ENCODE measurements at places on chromosomes 11 and 22.

DNA sequence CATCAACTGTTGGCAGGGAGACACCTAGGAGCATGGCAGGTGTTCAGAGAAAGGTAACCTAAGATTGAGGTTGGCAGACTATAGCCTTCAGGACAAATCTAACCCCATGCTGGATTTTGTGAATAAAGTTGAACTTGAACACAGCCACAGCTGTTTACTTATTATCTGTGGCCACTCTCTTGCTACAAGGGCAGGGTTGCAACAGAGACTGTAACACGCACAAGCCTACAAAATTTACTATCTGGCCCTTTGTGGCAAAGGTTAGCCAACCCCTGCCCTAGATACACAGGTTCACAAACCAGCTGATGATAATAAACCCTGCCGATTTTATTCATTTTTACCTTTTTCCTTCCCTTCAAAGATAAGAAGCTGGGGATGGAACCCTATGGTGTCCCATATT lies 2.5 kb downstream of the THYN1 start:
- DNase-seq = no peak

DNA sequence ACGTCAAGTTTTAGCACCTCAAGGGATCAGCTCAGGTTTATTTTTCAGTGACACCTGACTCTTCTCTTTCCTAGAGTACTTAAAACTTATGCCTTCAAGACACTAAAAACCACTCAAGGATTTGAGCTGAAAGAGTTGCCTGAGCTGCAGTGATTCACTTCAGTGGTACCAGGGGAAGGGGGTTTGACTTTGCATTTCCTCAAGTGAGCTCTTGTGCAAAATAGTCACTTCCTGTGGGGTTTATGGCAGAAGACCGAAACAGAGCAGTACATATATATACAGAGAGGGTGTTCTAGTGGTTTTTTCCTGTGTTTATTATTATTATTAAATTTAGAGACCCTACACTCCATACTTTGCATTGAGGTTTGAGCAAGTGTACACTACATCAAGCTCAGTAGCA lies 60.7 kb downstream of the DBX1 start:
- no peak for DNase-seq

GRCh38 chr11:63826471-63827190 lies 12.3 kb upstream of the MARK2 start:
- no peak for DNase-seq

- no peak for DNase-seq
Observed at GRCh38 chr11:45414088-45414487, 127.9 kb upstream of the SYT13 start.

DNA sequence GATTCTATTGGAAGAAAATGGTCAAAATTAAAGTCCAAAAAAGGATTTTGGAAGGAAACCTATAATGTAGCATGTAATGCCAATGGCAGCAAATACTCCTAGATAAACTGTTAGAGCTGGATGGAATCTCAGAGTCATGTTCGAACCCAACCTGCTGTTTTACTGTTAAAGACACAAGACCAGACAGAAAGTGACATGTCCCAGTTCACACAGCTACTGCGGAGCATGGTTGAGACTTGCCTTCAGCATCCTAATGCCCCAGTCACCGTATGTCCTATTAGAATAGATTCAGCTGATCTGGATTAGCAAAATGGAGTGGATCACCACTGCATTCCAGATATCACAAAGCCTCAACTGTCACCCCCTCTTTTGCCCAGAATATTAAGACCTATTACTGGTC lies 14.9 kb downstream of the PISD start:
- DNase-seq = peak; percentile 16

DNA sequence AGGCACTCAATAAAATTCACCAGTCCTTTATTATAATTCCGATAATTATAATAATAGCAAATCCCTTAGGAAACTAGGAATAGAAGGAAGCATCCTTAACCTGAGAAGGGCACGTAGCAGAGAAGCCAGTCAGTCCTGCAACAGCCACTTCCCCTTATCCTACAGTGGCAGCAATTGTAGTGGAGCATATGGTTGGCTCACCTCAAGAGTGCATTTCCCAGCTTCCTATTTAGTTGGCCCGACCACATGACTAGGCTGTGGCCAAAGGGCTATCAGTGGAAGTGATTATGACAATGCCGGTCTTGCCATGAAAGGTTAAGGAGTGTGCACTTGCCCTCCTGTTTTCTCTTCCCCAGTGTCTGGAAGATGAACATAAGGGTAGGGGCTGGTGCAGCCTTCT lies 27.0 kb downstream of the TESMIN start:
- DNase-seq = no peak

- peak; percentile 89 for DNase-seq
Observed at GRCh38 chr11:27201454-27202302, 161.1 kb downstream of the BBOX1 start.

DNA sequence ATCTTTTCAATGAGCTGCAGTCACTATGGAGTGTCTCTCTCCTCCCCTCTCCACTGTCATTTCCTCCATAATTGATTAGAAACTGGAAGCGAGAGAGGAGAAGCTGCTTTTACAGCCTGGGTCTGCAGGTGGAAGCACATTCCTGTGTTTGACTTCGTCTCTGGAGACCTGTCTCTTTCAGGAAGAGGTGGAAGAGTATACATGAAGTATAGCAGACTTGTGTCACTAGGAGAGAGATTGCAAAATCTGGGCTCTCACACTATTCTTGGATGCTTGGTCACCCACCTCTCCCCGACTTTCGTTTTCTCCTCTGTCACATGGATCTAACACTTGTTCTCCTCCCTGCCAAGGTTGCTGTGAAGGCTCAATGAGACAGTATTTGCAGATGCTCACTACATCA lies 323.3 kb downstream of the NTM start:
- DNase-seq = no peak

- DNase-seq = no peak
Observed at GRCh38 chr11:34330653-34331052, 27.2 kb downstream of the ABTB2 start.

- peak; percentile 83 for DNase-seq
Observed at GRCh38 chr11:34358728-34359547, 1.1 kb upstream of the ABTB2 start.

DNA sequence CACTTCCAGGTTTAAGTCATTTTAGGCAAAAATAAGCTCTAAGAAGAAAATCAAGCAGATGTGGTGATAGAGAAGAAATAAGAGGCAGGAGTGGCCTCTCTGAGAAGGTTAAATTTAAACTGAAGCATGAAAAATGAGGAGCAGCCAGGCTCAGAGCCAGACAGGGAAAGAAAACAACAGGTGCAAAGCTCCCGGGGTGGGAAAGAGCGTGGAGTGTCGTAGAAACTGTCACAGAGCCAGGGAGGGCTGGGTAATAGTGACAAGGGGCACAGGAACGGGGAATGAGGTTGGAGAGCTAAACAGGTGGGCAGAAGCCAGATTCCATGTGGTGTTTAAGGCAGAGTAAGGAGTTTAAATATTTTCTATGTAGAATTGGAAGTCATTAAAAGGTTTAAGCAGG lies 132.1 kb upstream of the BLID start:
- no peak for DNase-seq

GRCh38 chr11:117830072-117830471 lies 5.5 kb upstream of the FXYD2 start:
- DNase-seq = no peak

GRCh38 chr11:84250834-84251613 lies 964.9 kb upstream of the CCDC90B start:
- no peak for DNase-seq

DNA sequence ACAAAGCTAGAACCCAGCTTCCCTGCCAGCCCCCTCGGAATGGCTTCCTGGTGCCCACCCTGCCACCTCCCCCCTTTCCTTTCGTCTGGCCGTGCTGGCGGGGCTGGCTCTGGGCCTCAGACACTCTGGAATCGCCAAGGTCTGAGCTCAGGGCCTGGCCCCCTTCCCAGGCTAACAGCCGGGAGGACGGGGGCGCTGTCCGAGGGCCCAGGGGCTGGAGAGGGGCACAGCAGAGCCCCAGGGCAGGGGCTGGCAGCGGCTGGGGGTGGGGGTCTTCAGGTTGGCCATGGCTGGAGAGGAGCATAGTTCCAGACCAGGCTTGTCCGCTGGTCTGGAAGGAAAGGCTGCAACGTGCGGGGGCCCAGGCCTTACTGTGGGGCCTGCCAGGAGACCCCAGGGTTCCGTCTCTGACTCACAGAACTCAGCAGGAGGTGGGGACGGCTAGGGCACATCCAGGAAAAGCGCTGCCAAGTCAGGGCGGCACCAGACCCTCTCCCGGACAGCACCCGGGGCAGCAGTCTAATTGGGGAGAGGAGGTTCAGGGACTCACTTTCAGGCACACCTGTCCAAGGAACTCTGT lies 861 bp upstream of the LTBP3 start:
- no peak for DNase-seq

DNA sequence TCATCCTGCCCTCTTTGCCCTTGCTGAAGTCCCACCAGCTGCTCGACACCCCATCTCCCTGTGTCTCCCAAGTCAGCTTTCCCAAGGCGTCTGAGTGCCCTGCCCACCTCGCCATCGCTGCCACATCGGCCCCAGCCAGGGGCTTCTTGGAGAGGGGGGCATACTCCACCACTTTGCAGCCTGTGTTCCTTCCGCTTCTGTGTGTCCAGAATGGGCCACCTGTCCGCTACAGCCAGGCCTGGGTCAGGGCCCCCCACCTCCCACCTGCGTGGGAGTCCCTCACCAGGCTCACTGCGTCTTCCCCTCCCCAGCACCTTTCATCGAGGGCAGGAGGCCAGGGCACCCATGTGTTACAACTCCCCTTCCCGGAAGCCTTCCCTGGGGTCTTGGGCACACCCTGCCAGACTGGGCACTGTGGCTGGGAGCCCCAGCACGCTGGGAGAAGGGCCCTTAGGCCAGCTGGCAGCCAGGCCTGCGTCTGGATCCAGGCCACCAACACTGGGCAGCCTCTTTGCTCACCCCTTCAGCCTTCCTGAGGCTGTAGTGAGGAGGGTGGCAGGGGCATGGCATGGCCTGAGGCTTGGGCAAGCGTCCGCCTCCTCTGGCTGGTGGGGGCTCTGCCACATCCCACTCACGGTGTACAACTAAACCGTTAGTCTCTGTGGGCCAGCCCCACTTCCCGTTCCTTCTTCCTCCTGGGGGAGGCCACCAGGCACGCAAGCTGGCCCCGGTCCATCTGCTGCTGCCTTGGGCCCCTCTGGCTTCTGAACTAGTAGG lies 13.4 kb downstream of the CPT1A start:
- no peak for DNase-seq

GRCh38 chr11:70889411-70889810 lies 363.0 kb downstream of the SHANK2 start:
- no peak for DNase-seq
